Glomerular endothelial cell (primary cell): ENCODE measurements at places on chromosomes 12 and 14. TPM values are rescaled to one million over a fixed set of nuclear protein-coding genes. Genes with fewer than 3 reads are reported as not detected.

P2RX2 gene
- not detected in 2 replicates for total RNA-seq

SLC17A8 gene
- total RNA-seq, result not detected in 2 replicates

KLHL33 gene
- total RNA-seq, result not detected in 2 replicates

SLC25A47 gene
- 0.05 TPM in 1 of 2 replicates, not detected in the other for total RNA-seq

TMEM63C gene
- 0.35 and 0.82 TPM in 2 replicates for total RNA-seq

CLECL1 gene
- not detected in 2 replicates for total RNA-seq

KLRC3 gene
- total RNA-seq, result not detected in 2 replicates

KRT4 gene
- total RNA-seq, result not detected in 2 replicates

KLRD1 gene
- total RNA-seq, result 0.05 and 0.06 TPM in 2 replicates

WNT5B gene
- total RNA-seq, result 9.4 and 9.6 TPM in 2 replicates

CCNB1IP1 gene
- 20.7 and 28.0 TPM in 2 replicates for total RNA-seq

ZNF891 gene
- total RNA-seq, result 0.39 and 1.7 TPM in 2 replicates

ASPG gene
- total RNA-seq, result not detected in 2 replicates
